ENCODE measurements at places on chromosomes 1 and 21.

DNA sequence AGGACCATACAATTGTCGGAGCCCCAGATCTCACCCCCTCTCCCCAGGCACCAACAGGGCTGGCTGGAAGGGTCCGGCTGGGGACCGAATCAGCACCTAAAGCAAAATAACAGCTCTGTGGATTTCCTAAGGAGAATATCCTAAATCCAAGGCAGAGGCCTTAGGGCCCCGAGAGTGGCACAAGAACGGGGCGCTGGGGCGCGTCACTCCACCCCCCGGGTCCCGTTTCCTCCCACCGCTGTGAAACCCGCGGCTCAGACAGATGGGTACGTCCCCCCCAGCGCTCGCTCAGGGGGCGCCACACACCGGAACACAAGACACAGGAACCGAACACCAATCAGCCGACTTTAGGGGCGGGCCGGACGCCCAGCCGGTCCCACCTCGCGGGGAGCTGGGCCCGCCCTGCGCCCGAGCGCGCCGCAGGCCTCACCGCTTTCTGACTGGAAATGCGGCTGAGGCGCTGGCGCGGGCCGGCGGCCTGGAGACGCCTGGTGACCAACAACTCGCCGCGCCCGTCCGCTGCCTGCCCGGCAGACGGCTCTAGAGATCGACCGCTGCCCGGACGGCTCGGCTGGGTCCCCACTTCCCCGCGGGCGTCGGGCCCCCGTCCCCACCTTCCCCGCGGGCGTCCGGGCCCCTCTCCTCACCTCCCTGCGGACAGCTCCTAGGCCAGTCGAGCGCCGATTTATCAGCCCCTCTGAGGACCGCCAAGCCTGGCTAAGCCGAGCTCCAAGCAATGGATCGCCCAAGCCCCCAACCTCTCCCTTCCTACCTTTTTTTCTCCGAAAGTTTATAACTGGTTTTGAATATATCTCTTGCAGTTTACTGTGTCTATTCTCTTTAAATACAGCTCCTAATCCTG is at the start of gene HFM1:
Gene HFM1 (minus strand): TSS at position 687 of the 862 bp plus-strand sequence. CDS start 3,755 bp downstream, outside the sequence.
- peak; percentile 81 for DNase-seq

DNA sequence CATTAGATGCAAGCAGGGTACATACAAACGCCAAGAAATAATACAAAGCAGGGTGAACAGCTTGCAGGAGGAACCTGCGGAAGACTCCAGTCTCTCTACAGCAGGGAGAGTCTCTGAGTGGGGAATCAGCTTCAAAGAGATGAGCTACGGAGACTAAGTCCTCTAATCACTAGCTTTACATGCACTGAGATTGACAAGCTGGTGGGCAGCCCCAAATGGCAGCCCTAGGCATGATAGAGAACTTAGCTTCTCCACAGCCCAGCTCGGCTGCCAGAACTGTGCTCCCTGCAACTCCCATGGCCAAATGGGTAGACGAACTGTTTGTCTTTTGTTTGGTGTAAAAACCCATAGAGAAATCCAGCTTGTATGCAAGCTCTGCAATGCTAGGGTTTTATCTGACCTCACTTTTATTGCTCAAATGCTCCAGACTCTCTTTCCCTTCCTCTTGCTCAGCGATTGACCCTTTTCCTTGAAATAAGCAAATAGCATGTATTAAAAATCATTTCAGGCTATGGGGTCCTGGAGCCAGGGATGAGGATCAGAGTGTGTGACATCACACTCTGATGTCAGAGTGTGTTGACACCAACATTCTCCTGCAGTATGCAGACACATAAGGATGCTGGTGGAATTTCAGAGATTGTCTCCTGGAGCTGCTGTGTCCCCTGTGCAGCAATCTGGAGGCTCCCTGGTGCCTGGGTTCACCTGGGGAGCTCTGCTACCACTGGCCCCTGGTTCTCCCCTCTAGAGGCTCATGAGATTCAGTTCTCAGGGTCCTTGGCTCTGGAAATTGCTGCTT is 238.5 kb downstream of the TTLL7 start:
- DNase-seq = no peak

DNA sequence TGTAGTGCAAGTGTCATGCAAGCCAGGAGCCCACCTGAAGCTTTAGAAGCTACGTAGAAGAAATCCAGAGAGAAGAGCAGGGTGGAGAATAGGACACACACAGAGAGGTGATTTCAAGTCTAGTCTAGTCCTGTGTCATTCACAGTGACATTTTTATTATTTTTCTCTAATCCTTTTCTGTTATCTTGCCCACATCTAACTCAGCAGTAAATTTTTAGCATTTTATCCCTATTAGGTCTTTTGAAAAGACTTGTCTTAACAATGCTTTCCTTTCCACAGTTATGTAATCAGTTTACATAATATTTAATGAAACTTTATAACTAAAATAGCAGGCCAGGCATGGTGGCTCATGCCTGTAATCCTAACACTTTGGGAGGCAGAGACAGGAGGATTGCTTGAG is 198.6 kb downstream of the ADGRL2 start:
- no peak for DNase-seq

DNA sequence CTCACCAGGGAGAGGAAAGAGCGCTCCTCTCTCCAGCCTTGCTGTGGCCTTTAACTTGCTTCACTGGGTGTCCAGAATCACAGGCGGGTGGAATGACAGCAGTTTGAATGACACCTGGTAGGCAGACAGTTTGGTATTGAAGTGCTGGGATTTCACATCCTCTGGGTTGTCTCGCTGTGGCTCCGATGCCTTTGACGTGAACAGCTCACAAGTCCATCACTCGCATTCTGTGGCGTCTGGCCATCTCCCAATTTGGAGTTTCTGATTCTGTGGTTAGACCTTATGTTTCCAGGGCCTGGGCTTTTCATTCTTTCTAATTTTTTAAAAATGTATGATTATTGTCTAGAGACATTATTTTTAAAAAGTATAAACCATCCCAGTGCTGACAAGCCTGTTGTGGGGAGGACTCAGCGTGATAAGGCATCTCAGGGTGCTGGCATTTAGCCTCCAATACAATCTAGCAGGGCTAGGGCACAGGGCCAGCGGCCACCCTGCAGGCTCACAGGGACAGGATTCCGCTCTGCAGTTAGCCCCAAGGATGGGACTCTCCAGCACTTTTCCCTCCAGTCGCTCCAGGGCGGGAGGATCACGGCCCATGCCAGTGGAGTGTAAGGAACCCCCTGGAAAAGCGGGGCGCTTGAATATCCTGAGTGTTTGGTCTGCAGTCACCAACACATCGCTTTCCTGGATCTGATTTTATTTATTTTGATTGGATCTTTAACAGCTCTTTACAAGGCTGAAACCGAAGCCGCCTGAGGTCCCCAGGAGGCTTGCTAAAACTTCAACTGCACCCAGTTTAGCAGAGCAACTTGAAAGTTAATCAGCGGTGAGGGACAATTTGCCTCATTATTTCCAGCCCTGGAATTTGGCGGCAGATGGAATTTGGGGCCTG is 178.3 kb downstream of the TRABD2B start:
- peak; percentile 19 for DNase-seq

- DNase-seq = no peak
These were observed 95.0 kb downstream of the EPHB2 start for GRCh38 chr1:22805672-22806038.

DNA sequence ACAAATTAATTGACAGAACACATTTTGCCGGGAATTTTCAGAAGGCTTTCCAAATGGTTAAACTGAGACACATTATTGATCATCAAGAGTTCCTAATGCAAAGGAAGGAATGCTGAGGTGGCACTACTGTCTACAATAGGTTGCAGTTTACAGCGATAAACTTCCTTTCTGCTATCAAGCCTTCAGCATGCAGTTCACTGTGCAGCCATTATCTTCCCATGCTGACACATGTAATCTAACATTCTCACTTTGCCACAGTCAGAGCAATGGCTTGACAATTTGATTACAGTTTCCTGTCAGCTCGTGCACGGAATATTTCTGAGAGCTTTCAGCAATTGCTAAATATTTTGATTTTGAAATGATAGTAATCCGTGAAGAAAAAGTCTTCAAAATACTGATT is 166.9 kb upstream of the PRMT6 start:
- no peak for DNase-seq

GRCh38 chr1:225480825-225481434 is 53.1 kb upstream of the LBR start:
- no peak for DNase-seq

DNA sequence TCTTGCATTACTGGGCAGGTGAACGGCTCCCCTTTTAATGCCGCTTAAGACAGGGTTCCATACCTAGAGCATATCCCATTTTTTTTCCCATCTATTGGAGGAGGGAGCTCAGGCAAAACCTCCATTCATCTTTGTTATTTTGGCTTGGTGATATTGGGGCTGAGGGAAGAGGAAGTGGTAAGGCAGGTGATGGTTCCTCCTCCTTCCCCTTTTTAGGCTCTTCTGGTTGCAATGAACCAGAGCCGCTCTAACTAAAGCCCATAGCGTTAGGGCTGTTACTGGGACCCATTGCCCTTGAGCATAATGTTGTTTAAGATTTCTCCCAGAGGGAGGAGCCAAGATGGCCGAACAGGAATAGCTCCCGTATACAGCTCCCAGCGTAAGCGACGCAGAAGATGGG is 21.1 kb downstream of the PYHIN1 start:
- DNase-seq = no peak

DNA sequence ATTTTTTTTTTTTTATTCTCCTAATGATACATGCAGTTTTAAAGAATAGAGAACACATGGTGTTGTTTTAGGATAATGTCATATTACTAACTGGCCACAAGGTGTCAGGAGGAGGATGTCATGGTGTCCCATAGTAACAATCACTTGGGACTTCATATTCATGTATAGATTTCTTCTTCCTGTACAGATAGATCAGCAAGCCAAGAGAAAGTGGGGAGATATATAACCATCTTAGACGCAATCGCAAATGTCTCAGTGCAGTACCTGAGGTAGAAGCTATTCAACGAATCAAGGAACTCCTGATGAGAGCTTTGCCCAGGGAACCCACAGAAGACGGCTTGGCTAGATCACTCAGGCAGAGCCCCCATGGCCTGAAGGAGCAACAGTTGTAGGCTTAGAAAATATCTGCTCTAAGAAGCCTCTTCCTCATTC is 12.3 kb downstream of the OR2T11 start:
- DNase-seq = peak; percentile 45

GRCh38 chr1:188706742-188707141 is 1770.9 kb downstream of the BRINP3 start:
- DNase-seq = peak; percentile 64
